ENCODE measurements at places on chromosomes 4 and X. TPM values are rescaled to one million over a fixed set of nuclear protein-coding genes. Genes with fewer than 3 reads are reported as not detected.

DNA sequence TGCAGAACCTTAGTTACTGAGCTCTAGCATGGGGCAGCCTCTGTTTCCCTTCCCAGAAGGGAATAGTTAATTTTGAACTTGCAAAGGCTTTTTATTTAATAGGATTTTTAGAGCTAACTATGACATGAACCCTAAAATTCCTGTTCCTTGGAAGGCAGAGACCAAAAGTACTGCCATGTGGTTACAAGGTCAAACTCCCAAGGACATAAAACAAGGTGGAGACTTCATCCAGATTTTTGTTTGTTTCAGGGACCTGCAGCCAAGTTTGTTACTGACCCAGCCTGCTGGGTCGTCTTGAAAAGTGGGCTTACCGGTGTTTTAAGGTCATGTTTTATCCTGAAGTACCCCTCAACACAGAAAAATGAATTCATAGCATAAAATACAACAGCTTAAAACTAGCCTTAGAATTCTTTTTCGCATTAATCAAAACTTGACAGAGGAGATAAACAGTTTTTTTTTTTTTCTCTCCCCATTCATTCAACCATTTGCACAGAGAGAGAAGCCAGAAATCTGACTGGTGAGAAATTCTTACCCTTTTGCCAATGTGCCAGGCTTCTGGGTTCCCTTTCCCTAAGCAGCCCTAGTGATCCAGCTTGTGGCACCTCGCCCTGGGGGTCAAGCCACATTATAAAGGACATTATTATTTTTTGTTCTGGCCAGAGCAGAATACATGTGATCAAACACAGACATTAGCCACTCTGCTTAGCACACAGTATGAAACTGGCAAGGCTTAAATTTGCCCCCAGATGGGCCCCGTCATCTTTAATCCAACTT, 21.5 kb upstream of the GRPEL1 start:
- no peak for ATAC-seq

DNA sequence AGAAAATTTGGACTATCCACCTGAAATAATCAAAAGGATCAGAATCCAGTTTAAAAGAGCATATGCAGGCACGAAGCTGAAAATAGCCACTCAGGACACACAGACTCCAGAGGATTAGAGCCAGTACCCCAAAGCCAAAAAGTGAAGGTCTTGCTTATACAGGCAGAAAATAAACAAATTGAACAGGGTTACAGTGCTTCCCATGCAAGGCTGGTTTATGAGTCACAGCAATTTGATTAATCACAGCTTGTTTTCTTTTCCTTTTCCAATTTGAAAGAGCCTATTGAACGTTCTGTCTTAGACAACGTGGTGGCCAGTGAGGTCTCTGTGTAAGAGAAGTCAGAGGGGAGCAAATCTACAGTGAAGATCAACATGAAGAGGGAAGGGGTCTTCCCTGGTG, 10.2 kb downstream of the HGFAC start:
- ATAC-seq = no peak

- no peak for ATAC-seq
Measured at GRCh38 chr4:103100691-103101090, 1.1 kb upstream of the BDH2 start.

- no peak for ATAC-seq
Measured at GRCh38 chr4:120830204-120830603, 92.3 kb downstream of the PRDM5 start.

GRCh38 chrX:39194673-39195072, 393.4 kb downstream of the MID1IP1 start:
- no peak for ATAC-seq

DNA sequence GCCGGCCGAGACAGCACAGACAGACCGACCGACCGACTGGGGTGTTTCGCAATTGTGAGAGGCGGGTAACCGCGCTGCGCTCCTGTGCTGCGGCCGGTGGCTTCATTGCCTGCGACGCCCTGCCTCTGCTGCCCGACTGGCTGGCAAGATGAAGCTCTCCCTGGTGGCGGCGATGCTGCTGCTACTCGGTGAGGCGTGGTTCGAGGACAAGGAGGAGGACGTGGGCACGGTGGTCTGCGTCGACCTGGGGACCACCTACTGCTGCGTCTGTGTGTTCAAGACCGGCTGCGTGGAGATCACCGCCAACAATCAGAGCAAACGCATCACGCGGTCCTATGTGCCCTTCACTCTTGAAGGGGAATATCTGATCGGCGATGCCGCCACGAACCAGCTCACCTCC, 565.7 kb upstream of the SMIM31 start:
- no peak for ATAC-seq

- ATAC-seq = no peak
Measured at GRCh38 chr4:54719378-54719777, 61.6 kb downstream of the KIT start.

DNA sequence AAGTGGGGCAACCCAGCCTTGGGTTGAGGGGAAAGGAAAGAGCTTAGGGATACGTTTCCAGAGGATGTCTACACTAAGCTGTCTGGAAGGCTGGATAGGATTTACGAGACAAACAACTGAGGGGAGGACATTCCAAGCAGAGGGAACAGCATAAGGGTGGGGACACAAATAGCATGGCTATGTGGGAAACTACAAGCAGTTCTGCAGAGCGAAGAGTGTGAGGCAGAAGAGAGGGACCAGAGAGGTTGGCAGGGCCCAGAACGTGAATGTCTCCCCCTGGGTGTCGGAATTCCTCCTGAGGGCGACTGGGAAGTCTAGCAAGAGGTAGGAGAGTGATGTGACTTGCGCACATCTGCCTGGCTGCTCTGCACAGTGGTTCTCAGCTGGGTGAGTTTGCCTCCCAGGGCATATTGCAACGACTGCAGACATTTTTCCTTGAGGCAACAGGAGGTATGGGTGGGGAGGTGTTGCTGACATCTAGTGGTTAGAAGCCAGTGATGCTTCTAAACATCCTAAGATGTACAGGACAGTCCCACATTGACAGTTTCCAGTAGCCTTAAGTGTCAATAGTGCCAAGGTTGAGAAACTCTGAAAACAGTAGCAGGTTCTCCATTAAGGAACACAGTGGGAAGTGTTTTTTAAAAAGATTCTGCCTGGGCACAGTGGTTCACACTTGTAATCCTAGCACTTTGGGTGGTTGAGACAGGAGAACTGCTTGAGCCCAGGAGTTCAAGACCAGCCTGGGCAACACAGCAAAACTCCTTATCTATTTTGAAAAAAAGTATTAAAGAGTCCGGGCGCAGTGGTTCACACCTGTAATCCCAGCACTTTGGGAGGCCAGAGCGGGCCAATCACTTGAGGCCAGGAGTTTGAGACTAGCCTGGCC, 9.2 kb downstream of the NDUFA1 start:
- peak; percentile 81 for ATAC-seq

- no peak for ATAC-seq
Measured at GRCh38 chr4:20847124-20847747, 147.0 kb downstream of the PACRGL start.

GRCh38 chrX:47637546-47638195, 7.9 kb upstream of the CFP start:
- ATAC-seq = peak; percentile 55

- ATAC-seq = no peak
Measured at GRCh38 chr4:42420140-42420539, 22.9 kb downstream of the SHISA3 start.

GRCh38 chr4:119763386-119763785, 134.8 kb upstream of the PDE5A start:
- ATAC-seq = no peak

GRCh38 chr4:32560306-32560705, 1840.1 kb downstream of the PCDH7 start:
- no peak for ATAC-seq

DNA sequence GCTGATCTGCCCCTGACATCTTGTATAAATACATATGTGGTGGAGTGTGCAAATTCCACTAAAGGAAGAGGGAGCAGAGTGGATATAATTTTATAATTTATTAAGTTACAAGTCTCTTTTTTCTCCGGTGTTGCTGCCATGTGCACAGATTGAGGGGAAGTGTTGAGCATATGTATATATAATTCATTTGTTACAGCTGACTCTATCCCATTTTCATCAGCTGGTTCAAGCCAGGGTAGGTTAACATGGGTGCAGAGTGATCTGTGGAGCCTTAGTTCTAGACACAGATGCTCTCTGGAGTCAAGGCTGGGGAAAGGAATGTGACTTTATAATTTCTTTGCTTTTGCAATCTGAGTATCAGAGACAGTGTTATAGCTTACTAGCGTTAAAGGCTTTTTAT, 103.5 kb downstream of the WWC2 start:
- no peak for ATAC-seq

DNA sequence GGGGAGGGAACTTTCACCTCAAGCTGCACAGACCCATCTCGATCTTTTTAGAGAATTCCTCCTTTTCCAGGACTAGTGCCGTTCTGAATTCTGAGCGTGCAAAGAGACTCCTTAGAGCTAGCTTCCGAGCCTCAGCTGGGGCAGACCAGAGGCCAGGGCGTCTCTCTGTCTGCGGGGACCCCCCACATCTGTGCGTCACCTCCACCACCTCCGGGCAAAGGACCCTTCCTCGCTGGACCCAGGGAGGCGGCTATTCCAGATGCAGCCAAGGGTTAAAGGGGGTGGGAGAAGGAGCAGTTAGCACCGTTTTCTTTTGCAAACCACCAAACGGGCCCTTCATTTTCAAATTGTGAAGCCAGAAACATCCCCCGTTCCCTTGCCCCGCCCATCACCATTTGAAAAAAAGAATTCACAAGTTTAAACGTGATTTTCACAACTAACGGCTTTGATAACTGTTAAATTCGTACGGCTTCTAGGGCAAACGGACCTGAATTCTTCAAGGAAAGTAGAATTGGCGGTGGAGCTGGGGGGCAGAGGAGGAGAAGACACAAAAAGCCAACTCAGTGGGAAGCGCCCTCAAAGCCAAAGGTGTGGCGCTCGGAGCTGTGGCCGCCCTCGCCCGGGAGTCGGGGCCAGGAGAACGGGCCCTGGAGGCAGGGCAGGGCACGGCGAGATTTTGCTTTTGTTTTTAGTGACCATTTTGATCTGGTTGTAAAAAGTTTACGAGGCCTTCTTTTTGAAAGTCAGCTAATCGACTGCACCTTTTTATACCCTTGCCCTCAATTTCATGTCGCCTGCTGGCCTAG, 3.3 kb upstream of the PDGFRA start:
- no peak for ATAC-seq

GRCh38 chr4:80155316-80155982, 41.9 kb upstream of the PRDM8 start:
- no peak for ATAC-seq

- no peak for ATAC-seq
Measured at GRCh38 chrX:114798907-114799306, 215.0 kb downstream of the HTR2C start.

GRCh38 chrX:16002185-16002584, 121.2 kb upstream of the GRPR start:
- ATAC-seq = no peak

DNA sequence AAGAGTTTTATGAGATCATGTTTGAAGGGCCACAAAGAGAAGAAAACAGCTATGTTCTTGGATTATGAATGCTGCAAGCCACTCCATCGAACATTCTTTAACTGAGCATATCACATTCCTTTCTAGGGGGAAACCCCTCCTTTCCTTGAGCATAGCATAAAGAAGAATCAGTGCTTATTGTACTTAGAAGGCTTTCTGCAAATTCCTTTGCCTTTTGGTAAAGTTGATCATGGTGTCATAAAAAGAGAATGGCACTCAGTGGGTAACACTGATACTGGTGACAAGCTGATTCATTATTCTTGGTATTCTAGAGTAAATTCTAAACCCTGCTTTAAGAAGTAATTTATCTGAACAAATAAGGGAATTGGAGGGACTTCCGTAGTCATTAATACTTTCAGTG, 88.5 kb upstream of the GPR34 start:
- ATAC-seq = no peak

DNA sequence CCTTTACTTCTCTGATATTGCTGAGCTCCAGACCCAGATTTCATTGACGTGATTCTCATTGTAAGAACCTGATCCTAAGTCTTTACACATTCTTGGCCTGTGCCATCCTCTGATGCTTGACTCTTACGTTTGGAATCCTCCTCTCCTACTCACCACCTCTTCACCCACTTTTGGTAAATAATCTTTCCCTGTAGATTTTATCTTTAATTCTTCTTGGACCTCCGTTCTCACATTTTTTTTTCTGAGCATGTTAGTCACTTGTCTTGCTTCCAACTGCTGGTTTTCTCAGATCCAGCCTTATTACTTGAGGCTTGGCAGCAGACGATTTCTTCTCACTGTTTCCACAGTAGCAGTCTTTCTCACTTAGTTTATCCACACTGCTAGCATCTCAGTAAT, 12.4 kb upstream of the SH3RF1 start:
- no peak for ATAC-seq

- no peak for ATAC-seq
Measured at GRCh38 chr4:8043596-8043995, 103.9 kb upstream of the AFAP1 start.

DNA sequence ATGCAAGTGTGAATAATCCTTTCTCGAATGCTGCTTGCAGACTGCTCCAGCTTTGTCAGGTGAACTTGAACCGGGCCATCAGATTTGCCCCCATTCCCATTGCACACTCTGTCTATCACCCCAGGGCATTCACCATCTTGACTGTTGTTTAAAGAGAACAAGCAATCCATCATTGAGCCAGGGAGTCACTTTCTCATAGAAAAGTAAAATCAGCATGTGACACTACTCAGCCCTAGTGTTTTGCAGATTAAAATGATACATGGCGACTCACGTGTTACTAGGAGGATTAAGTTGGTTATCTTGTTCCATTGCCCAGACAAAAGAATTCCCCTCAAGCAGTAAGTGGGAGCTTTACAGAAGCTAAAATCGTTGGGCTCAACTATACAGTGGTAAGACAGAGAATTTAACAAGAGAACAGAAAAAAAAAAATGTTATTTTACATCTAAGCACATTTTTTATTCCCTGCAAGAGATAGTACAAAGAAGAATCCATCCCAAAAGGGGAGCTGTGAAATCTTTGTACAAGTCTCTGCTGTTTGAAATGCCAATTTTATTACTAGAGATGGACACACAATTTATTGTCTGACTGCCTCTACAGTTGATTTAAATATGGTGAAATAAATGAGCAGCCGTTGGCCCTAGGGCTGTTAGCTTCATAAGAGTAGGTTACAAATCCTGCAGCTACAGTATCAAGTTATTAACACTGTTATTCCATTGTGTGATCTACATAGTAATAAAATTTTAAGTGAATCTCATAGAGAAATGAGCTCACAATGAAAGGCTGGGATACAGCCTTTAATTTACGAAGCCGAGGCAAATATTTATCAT, 67.5 kb downstream of the NEUROG2 start:
- ATAC-seq = no peak

Gene FGFBP1
- total RNA-seq = not detected

Gene PROM1
- not detected for total RNA-seq

Gene LRCH2
- total RNA-seq = not detected

Gene IGSF1
- not detected for total RNA-seq

Gene LONRF3
- total RNA-seq = 7.6 TPM

Gene RPGR
- total RNA-seq = 3.5 TPM

Gene UGT2B15
- total RNA-seq = not detected

Gene LDB2
- not detected for total RNA-seq

Gene STX18
- total RNA-seq = 26.9 TPM

Gene ANOS1
- total RNA-seq = not detected

Gene FAAH2
- 13.2 TPM for total RNA-seq

Gene DMRTC1
- not detected for total RNA-seq

Gene GRIA2
- total RNA-seq = not detected

Gene GRIA3
- total RNA-seq = not detected

Gene RGN
- total RNA-seq = not detected

Gene PAQR3
- 15.2 TPM for total RNA-seq

Gene PIN4
- total RNA-seq = 4.4 TPM

Gene ARMCX2
- total RNA-seq = 3.7 TPM
